ENCODE measurements at places on chromosomes 2 and 18.

DNA sequence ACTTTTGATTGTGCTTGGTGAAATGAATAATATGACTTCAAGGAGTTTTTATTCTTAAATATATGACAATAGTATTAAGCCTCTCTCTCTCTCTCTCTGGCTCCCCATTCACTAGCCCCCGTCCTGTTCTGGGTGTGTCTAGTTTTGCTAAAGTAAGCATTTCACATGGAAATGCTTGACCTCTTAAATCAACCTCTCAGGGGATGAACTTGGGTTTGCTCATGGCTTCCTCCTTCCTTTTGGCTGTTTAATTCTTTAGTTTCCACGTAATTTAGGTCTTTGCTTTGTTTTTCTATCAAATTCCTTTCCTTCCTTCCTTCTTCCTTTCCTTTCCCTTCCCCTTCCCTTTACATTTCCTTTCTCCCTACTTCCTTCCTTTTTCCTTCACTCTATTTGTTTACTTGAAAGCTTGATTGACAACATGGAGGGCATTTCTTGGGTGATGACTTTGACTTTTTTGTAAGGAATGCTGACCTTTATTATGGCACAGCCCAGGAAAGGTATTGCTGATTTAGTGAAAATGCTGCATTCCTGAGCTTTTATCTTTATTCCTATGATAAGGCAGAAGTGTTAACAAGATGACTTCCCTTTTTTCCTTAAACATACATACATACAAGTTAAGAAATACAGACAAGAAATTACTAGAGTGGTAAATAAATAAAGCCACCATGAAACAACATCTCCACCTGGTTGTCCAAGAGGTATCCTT lies 3.6 kb downstream of the DPP4 start:
- DNase-seq: no peak

- no peak for DNase-seq
Measured at GRCh38 chr18:24273596-24273995, 124.0 kb downstream of the OSBPL1A start.

GRCh38 chr18:31576670-31577069 lies 15.0 kb upstream of the TTR start:
- DNase-seq: no peak

DNA sequence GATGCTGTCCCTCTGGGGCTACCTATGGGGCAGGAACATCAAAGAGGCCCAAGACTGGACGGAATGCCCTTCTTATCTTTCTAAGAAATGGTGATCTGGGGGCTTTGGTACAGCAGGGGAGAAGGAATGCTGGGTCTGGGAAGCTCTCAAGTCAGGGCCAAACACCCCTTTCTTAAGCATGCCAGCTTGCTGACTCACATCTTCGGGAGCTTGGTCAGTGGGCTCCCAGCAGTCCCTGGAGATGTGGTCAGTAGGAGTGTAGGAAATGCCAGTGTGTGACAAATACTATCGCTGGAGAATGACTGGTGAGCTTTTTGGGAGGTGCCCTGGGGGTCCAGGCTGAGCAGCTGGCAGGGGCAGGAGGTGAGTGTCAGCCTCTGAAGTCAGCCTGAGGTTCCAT lies 105.0 kb upstream of the CDC42EP3 start:
- DNase-seq: no peak

- no peak for DNase-seq
Measured at GRCh38 chr18:45666520-45666919, 51.2 kb downstream of the SLC14A2 start.

DNA sequence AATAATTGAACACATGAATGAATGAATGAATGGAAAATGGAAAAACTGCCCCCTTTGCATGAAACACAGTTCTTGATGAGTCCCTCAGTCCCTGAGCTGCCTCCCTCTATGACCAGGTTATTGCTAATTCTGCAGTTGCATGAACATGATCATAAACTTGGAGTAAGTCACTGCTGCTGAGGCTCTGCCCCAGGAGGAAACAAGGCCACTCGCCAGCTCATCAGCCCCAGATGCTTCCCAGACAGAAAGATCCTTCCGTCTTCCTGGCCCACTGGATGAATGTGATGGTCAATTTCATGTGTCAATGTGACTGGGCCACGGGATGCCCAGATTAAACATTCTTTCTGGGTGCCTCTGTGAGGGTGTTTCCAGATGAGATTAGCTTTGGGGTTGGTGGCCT lies 16.4 kb downstream of the GPR45 start:
- DNase-seq: no peak

GRCh38 chr2:9639000-9639602 lies 8.3 kb upstream of the YWHAQ start:
- DNase-seq: no peak

DNA sequence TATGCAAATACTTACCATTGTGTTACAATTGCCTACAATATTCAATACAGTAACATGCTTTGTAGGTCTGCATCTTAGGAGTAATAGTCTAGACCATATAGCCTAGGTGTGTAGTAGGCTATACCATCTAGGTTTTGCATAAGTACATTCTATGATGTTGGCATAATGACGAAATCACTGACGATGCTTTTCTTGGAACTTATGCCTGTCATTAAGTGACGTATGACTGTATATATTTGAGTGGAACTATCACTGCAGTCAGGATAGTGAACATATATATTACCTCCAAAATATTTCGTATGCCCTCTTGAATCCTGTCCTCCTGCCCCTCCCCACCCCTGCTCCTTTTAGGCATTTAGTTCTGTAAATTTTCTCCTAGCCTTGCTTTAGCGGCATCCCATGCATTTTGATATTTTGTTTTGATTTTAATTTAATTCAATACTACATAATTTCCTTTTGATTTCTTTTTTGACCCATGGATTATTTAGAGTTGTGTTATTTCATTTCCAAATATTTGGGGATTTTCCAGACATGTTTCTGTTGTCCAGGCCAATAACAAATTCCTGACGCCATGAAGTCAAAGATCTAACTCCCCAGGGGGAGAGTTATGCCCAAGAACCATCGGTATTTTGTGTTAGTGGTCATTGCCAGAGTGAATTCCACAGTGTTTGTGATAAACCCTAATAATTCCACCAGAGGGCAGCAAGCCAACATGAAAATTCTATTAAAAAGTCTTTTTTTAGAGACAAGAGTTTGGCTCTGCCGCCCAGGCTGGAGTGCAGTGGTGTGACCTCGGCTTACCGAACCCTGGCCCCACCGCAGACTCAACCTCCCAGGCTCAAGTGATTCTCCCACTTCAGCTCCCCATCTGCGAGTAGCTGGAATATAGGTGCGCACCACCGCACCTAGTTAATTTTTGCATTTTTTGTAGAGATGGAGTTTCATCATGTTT lies 24.2 kb upstream of the CASP8 start:
- no peak for DNase-seq

GRCh38 chr2:33062665-33063250 lies 116.0 kb downstream of the LTBP1 start:
- DNase-seq: no peak

DNA sequence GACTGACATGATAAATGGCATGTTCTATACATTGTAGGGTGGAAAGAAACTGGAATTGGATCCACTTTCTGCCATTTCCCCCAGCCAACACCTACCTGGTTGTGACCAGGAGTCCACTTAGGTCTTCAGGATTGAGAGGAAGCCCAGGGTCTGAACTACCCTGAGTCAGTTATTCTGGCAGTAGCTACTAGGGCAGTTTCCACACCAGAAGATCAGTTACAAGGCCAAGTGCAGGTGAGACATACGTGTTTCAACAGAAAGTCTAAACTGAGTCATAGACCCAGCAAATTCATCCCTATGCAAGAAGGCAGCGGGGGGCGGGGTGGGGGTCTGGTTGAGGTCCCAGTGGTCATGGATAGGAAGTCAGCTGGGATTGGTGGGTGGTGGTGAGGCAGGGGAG lies 21.9 kb downstream of the ANTXR1 start:
- DNase-seq: no peak

GRCh38 chr2:30686000-30686399 lies 121.2 kb downstream of the CAPN13 start:
- peak; percentile 69 for DNase-seq

- DNase-seq: no peak
Measured at GRCh38 chr2:42046819-42047487, 868 bp upstream of the PKDCC start.

DNA sequence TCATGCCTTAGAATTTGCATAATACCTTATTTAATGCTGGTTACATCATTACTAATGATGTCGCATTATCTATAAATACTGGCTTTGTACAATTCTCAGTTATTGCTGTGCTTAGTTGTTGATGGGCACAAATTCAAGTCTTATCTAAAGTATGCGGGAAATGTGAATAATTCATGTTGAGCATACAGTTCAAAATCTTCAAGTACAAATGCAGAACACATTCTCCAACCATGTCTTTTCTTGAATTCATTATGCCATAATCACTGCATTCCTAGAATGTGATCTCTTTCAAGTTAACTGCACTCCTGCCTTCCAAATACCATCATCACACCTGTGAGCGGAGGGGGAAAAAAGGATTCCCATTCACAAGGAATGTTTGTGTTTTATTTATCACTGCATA lies 337.0 kb downstream of the MBD2 start:
- DNase-seq: no peak

- DNase-seq: no peak
Measured at GRCh38 chr2:219404291-219404910, 13.8 kb upstream of the DES start.

GRCh38 chr2:232341061-232341738 lies 37.4 kb upstream of the ALPP start:
- no peak for DNase-seq

DNA sequence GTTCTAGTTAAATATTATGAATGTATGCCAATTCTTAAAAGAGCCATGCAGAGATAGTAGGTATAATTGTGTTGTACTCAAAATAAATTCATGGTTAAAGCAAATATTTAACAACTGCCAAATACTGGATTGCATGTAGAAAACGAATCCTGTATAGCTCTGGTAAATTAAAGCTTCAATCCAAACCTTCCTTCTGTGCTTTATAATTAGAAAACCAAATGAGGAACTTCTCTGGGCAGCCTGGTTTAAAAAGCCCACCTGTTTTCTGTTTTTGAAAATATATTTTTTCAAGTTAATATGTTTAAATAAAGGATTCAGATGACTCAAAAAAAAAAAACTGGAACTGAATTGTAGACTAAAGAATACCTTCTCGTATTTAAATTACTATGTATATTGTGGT lies 48.3 kb upstream of the ITGA4 start:
- no peak for DNase-seq

DNA sequence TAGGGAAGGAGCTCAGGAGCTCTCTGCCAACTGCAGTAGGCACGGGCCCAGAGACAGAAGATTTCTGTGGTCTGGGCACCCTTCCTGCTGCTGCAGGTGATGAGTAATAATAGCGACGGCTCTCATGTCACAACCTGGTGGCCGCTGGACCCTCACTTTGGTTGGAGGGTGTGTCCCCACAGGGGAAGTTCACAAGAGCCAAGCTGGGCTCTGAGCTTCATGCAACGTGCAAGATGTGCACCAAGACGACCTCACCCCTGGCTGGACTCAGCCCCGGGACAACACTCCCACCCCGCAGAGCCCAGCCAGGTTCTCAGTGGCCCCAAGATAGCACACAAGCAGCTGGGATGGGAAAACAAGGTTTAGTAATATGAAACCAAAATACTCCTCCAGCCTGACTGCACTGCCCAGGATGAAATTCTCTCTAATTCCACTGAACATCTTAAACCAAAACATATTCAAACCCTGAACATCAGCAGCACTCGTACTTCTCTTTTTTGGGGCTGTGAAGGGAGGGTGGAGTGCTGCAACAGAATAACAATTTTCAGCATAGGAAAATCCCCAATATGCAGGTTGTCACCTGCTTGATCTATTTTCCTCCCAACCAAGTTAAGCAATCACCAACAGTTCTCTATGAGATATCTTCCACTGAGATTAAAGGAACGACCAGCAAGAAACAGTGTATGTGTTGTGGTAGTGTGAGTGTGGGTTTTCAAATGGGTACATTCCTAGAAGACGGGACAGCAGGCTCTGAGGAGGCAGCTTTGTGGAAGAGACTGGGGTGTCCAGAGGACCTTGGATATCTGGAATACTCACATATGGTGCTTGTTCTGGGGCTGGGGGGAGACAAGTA lies 26.5 kb downstream of the BCL2 start:
- no peak for DNase-seq

DNA sequence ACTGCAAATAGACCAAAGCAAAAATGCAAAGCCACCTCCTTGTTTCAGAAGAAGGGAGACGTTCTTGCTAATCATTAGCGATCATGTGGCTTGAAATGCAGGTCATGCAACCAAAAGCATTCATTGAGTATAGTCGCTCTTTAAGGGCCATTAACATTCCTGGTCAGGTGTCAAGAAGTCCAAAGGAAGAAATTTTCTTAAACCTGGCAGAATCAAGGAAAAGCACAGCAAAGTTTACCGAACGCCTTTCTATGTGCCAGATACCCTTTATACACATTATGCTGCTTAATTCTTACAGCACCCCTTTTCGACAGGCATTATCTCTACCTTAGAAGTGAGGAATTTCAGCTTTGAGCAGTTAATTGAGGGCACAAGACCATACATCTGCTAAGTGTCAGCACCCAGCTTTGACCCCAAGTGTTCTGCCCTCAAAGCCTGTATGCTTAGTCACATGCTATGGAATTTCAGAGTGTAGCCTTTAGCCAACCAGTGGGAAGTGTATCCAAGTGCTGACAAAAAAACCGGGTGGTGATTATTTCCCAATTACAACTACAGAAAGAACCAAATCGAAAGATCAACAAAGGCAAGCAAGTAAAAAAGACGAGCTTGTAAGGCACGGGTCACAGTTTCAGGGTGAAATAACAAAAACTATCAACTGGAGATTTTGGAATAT lies 70.8 kb downstream of the EPHA4 start:
- no peak for DNase-seq

GRCh38 chr2:241215421-241215820 lies 26.9 kb downstream of the ANO7 start:
- no peak for DNase-seq

GRCh38 chr2:239693330-239693729 lies 292.5 kb upstream of the HDAC4 start:
- no peak for DNase-seq

- no peak for DNase-seq
Measured at GRCh38 chr2:216064014-216064630, 17.5 kb downstream of the PECR start.

Measured in NCI-H1930 (cell line).